ENCODE measurements at places on chromosomes 7 and 10. TPM values are rescaled to one million over a fixed set of nuclear protein-coding genes. Genes with fewer than 3 reads are reported as not detected.

- no peak for DNase-seq
Measured at GRCh38 chr10:93126483-93127052, 52.9 kb downstream of the CYP26A1 start.

DNA sequence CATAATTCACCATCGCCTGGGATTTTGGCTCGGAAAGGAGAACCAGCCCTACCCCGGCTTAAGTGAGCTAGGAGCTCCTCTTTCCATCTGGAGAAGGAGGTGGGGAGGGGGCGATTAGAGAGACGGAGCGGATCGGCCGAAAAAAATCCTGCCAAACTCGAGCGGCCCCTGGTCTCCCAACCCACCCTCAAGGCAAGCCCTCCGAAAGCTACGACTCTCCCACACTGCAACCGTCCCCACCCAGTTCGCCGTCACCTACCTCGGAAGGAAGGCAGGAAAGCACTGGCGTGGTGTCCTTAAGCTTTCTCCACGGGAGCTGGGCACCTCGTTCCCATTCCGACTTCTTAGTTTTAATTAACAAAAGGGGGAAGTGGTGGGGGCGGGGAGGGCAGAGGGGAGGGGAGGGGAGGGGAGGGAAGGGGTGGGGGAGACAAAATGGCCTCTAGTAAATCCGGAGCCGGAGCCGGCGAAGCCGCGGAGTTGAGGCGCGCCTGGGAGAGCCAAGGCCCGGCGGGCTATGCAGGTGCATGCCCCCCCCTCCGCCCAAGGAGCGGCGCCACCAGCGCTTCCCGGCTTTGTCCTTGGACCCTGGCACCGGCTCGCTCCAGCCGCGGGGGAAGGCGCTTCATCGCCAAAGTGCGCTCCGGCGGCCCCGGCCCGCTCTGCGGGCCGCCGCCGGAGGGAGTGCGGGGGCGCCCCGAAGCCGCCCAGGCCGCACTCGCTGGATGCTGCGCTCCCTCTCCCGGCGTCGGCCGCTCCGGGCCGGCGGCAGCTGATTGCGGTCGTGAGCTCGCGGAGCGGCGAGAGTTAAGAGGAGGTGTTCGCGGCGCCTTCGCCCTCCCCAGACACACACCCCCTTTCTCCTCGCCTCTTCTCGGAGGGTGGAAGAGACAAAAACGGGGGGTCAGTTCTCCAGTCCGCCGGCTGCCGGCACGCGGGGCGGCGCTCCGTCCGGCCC lies at the start of gene LRRC4:
Gene LRRC4 (minus strand): TSS at position 784 of the 958 bp plus-strand sequence. CDS start 797 bp downstream, outside the sequence.
- DNase-seq = no peak

DNA sequence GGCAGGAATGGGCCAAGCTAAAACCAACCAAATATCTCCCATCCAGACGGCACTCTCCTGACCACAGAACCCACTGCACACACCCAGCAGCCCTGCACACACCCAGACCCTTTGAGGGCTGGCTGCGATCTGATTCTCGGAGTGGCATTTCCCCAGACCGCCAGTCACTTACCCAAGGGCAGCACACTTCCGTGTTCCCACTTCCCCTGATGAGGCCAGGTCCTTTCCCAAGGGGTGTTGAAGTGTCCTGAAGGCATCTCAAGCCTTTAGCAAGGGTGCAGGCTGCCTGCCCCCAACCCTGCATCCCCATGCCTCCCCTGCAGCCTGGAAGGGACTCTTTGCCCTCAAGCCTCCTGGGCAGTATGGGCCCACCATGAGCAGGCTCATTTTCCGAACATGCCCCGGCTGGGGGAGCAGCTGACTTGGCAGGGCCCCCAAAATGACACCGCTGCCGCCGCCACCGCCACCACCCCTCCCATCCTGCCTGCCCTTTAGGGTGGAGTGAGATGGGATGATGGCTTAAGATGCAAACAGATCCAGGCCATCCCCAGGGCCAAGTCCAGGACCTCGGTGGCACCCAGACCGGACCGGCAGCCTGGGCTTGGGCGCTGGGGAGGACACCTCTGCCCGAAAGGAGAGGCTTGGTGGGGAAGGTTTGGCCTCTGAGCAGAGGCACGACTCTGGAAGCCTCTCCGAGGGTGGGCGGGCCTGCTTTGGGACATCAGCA lies 159.8 kb downstream of the NRF1 start:
- no peak for DNase-seq

- no peak for DNase-seq
Measured at GRCh38 chr7:136912339-136912738, 43.9 kb downstream of the CHRM2 start.

GRCh38 chr7:116171094-116171493 lies 39.2 kb upstream of the TES start:
- no peak for DNase-seq

GRCh38 chr7:71739520-71740173 lies 607.7 kb downstream of the GALNT17 start:
- no peak for DNase-seq

The OR2A25 gene
- not detected for total RNA-seq

The KIAA1217 gene
- 17.5 TPM for total RNA-seq

All from foreskin keratinocyte (primary cell).